Ascending aorta (tissue), 2 donors: ENCODE measurements at places on chromosomes 13 and 19.

GRCh38 chr13:30705680-30706079, 29.7 kb upstream of the ALOX5AP start:
- H3K36me3 ChIP-seq, result no peaks in the 10 kb centered on the region
- H3K27me3 ChIP-seq, result no peaks in the 10 kb centered on the region
- H3K4me3 ChIP-seq, result no peak overlapping the region
- no peak overlapping the region for H3K27ac ChIP-seq
- H3K4me1 ChIP-seq, result no peaks in the 10 kb centered on the region

GRCh38 chr13:112246731-112247470, 129.3 kb upstream of the SPACA7 start:
- no peak overlapping the region for H3K27ac ChIP-seq
- no peak for DNase-seq
- H3K27me3 ChIP-seq, result no peaks in the 10 kb centered on the region
- no peak overlapping the region for H3K4me3 ChIP-seq
- no peaks in the 10 kb centered on the region for H3K36me3 ChIP-seq

- H3K4me3 ChIP-seq, result no peak overlapping the region
- no peaks in the 10 kb centered on the region for H3K27me3 ChIP-seq
- no peaks in the 10 kb centered on the region for H3K36me3 ChIP-seq
Measured at GRCh38 chr13:111913761-111914140, 153.2 kb upstream of the SOX1 start.

GRCh38 chr13:18946738-18947137, 234.9 kb downstream of the TUBA3C start:
- H3K4me3 ChIP-seq, result no peak overlapping the region
- no peak overlapping the region for H3K27ac ChIP-seq
- H3K36me3 ChIP-seq, result no peaks in the 10 kb centered on the region
- no peak for DNase-seq

GRCh38 chr13:36282821-36283432, 14.7 kb downstream of the CCDC169 start:
- no peaks in the 10 kb centered on the region for H3K4me1 ChIP-seq
- no peak overlapping the region for H3K27ac ChIP-seq
- DNase-seq, result no peak
- H3K4me3 ChIP-seq, result no peak overlapping the region

DNA sequence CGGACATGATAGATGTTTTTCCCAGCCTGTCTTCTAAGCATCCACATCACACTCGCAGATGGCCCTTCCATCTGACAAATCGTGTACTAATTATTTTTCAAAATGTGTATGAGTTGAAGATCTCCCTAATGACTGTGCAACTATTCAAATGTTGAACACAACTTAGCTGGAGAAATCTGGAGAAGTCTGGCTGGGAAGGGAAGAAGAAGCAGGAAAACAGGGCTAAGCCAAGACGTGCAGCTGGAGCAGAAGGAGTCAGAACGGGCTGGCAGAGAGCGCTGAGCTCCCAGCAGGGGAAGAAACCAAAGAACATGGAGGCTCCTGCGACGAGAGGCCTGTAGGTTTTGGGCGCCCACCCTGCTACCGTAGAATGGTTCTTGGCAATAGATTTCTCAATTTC, 13.2 kb upstream of the LATS2 start:
- DNase-seq, result no peak
- H3K4me3 ChIP-seq, result no peak overlapping the region
- peak overlapping the region; percentile 77 for H3K27ac ChIP-seq
- peaks cover 5% of the 10 kb centered on the region for H3K4me1 ChIP-seq

GRCh38 chr13:39952249-39953233, 297.1 kb downstream of the COG6 start:
- no peak overlapping the region for H3K27ac ChIP-seq
- no peaks in the 10 kb centered on the region for H3K27me3 ChIP-seq
- H3K4me1 ChIP-seq, result no peaks in the 10 kb centered on the region
- no peak for DNase-seq
- H3K36me3 ChIP-seq, result no peaks in the 10 kb centered on the region
- H3K4me3 ChIP-seq, result no peak overlapping the region

DNA sequence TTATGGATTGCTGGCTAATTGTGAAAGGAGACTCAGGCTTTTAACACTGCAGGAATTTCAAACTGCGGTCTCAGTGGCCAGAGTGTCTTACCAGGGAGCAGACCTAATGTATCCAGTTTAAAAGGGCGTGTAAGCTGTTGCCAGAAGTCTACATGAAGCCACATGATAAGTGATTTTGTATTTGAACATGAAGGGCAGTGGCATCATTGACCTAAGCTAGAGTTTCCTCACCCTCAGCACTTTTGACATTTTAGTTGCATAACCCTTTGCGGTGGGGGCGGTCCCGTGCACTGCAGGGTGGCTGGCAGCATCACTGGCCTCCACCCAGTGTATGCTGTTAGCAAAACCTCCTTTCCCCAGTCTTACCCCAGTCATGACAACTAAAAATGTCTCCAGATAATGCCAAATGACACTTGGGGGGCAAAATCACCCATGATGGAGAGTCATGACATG, 23.7 kb upstream of the GPR18 start:
- H3K27ac ChIP-seq, result peak overlapping the region; percentile 62
- H3K27me3 ChIP-seq, result no peaks in the 10 kb centered on the region
- H3K4me3 ChIP-seq, result no peak overlapping the region

GRCh38 chr19:23071147-23071511, 45.7 kb upstream of the ZNF730 start:
- H3K27ac ChIP-seq, result no peak overlapping the region
- H3K27me3 ChIP-seq, result no peaks in the 10 kb centered on the region
- H3K4me1 ChIP-seq, result peaks cover 9% of the 10 kb centered on the region
- H3K36me3 ChIP-seq, result no peaks in the 10 kb centered on the region

DNA sequence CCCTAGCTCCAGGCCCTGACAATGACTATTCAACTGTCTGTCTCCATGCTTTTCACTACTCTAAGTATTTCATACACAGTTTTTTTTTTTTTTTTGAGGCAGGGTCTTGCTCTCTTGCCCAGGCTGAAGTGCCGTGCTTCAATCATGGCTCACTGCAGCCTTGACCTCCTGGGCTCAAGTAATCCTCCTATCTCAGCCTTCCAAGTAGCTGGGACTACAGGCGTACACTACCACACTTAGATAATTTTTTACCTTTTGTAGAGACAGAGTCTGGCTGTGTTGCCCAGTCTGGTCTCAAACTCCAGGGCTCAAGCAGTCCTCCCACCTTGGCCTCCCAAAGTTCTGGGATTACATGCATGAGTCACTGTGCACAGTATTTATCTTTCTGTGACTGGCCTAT, 815.4 kb downstream of the DACH1 start:
- no peaks in the 10 kb centered on the region for H3K36me3 ChIP-seq
- no peak overlapping the region for H3K27ac ChIP-seq
- no peak overlapping the region for H3K4me3 ChIP-seq
- no peaks in the 10 kb centered on the region for H3K27me3 ChIP-seq

- H3K4me1 ChIP-seq, result peaks cover 85% of the 10 kb centered on the region
Measured at GRCh38 chr19:38691938-38692457, 44.5 kb downstream of the ACTN4 start.

DNA sequence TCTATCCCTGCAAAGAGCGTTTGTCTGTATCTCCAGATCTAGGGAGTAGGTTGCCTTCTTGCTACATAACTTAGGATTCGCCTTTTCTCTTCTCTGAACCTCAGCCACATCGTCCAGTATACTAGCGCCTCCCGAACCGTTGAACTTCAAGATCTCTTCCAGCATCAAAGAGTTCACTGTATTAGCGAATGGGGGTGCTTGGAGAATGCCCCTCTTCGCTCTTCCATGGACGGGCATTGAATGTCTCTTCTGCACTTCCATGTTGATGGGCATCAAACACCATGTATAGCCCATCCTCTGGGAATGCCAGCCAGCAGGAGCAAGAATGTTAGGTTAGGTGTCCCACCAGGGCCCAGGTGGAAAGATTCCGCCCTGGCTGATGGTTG, 575 bp upstream of the OXGR1 start:
- no peaks in the 10 kb centered on the region for H3K36me3 ChIP-seq
- peaks cover 3% of the 10 kb centered on the region for H3K4me1 ChIP-seq
- H3K27me3 ChIP-seq, result no peaks in the 10 kb centered on the region

- DNase-seq, result no peak
- H3K4me1 ChIP-seq, result no peaks in the 10 kb centered on the region
- H3K36me3 ChIP-seq, result no peaks in the 10 kb centered on the region
- no peak overlapping the region for H3K4me3 ChIP-seq
- no peak overlapping the region for H3K27ac ChIP-seq
Measured at GRCh38 chr13:23701186-23701585, 131.0 kb downstream of the TNFRSF19 start.

DNA sequence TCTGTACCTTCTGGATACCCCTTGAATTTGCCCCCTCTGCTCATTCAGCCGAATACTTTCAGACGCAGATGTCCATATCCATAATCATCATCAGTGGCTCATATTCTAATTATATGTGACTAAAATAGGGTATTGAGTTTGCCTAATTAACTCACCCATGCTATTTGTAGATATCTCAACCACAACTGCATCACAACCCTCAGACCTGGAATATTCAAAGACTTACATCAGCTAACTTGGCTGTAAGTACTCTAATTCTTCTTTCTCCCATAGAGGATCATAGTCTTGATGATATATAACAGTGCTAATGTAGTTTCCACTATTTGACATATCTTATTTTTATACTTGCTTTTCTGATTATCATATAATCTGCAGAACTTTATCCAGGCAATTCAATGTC, 35.8 kb downstream of the RXFP2 start:
- H3K36me3 ChIP-seq, result no peaks in the 10 kb centered on the region
- DNase-seq, result no peak
- no peak overlapping the region for H3K4me3 ChIP-seq
- H3K27me3 ChIP-seq, result no peaks in the 10 kb centered on the region

GRCh38 chr13:110014719-110015118, 228.3 kb upstream of the IRS2 start:
- no peaks in the 10 kb centered on the region for H3K27me3 ChIP-seq
- DNase-seq, result no peak
- no peaks in the 10 kb centered on the region for H3K36me3 ChIP-seq
- H3K4me1 ChIP-seq, result no peaks in the 10 kb centered on the region
- H3K27ac ChIP-seq, result no peak overlapping the region
- no peak overlapping the region for H3K4me3 ChIP-seq

DNA sequence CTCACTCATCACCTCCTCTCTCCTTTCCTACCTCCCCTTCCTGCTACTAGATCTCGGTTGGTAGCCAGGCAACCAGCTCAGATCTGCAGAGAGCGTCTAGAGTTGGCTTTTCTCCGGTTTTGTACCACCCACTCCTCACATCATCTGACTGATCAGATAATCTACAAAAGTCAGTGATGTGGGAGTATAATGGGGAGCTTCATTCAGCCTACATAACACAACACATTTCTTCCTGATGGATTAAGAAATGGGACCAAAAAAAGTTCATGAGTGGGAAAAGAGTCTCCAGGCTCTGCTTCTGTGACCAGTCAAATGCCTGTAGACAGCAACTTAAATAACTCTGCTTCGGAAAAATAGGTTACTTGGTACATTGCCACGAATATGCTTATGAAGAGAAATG, 279.8 kb downstream of the DCLK1 start:
- H3K27me3 ChIP-seq, result no peaks in the 10 kb centered on the region
- no peak for DNase-seq
- H3K4me3 ChIP-seq, result no peak overlapping the region
- H3K36me3 ChIP-seq, result no peaks in the 10 kb centered on the region

DNA sequence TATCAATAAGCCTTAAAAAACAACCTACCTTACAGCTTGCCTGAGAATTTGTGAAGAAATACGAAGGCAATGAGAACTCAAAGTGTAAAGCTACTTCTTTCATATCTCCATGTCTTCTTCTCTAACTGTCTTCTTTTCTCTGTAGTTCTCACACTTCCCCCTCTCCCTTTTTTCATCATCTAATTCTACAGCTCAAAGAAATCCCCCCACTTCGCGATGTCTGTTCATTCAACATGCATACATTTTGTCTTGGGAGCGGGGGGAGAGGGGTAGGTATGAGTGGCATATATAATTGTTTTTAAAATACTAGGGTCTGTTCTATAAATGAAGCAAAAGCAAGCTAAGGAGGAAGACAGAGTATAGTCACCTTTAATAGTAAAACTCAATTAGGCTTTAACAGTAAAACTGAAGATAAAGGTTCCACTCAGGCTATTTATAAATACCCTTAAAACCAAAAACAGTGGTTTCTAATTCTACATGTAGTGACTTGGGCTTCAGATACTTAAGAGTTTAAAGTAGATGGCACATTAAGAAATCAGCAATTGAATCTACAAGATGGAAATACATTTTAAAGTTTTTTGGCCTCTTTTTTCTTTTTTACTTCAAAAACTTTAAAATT, 106.9 kb downstream of the KLF12 start:
- H3K27me3 ChIP-seq, result no peaks in the 10 kb centered on the region
- H3K4me1 ChIP-seq, result no peaks in the 10 kb centered on the region
- no peak overlapping the region for H3K4me3 ChIP-seq

DNA sequence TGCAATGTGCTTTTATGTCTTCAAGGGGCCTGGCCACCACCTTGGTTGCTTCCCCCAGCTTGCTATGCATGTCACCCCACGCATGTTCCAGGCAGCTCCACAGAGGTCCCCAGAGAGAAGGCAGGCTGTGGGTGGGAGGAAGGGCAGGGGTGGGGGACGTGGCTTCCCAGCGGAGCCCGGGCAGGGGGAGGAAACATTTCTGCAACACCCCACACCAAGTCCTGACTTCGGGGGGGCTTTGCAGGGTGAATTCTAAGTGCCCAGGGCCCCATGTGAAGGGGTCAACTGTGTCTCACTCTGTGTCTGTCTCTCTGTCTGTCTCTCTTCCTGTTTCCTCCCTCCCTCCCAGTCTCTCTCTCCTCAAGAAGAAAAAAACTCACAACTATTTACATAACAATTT, 39.6 kb downstream of the LTBP4 start:
- no peaks in the 10 kb centered on the region for H3K36me3 ChIP-seq
- DNase-seq, result peak; percentile 78
- no peak overlapping the region for H3K4me3 ChIP-seq
- no peaks in the 10 kb centered on the region for H3K27me3 ChIP-seq
- peaks cover 25% of the 10 kb centered on the region for H3K4me1 ChIP-seq
- peak overlapping the region; percentile 92 for H3K27ac ChIP-seq

DNA sequence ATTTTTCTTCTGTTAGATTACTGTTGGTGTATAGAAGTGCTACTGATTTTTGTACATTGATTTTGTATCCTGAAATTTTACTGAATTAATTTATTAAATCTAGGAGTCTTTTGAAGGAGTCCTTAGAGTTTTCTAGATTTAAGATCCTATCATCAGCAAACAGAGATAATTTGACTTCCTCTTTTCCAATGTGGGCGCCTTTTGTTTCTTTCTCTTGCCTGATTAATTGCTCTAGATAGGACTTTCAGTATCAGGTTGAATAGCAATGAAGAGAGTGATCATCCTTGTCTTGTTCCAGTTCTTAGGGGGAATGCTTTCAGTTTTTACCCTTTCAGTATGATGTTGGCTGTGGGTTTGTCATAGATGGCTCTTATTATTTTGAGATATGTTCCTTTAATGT, 5.6 kb upstream of the CD33 start:
- H3K27ac ChIP-seq, result no peak overlapping the region
- H3K27me3 ChIP-seq, result no peaks in the 10 kb centered on the region
- no peaks in the 10 kb centered on the region for H3K36me3 ChIP-seq
- no peak for DNase-seq
